Stimulated activated naive CD4-positive, alpha-beta T cell treated with Interleukin-2 at 50 U/mL for 16 hours (primary cell): ENCODE measurements at places on chromosomes 16 and 17.

DNA sequence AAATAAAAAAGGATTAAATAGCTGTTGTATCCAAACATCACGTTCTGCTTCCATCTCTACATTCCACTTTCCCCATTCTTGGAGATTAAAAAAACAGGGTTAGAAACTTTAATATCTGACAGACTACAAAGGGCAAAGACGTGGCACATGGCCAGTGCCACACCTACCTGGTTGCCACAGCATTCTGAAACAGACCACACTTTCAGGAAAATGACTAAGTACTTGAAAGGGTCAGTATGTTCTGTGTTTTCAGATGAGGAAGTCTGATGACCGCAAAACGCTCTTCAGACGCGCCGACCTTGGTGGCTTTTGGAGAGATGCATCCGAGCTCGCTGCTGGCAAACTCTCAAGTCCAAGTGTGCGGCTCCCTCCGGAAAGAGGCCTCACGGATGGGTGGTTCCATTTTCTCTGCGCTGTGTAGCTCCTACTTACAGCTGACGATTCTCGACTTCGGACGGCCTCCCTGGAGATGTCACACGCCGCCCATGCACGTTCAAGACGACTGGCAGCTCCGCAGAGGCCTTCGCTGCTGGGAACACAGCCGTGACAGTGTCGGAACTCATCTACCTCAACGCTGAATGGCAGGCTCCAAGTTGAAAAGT lies 15.5 kb downstream of the MAP1LC3B start:
- DNase-seq: no peak

DNA sequence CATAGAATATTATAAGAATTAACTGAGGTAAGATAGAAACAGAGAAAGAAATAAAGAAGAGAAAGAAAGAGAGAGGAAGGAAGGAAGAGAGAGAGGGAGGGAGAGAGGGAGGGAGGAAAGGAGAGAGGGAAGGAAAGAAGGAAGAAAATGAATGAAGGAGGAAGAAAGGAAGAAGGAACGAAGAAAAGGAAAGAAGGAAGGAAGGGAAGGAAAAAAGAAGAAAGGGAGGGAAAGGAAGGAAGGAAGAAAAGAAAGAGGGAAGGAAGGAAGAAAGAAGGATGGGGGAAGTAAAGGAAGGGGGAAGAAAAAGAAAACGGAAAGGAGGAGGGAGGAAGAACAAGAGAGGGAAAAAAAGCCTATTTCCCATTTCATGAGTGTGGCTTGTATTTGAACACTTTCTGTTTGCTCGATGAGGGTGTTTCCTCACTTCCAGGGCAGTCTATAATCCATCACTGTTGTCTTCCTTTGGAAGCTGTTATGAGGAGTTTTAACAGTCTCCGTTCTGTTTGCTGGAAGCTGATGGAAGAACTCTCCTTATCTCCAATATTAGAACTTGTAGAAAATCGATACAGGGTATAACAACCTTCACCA lies 402.4 kb downstream of the TMEM114 start:
- no peak for DNase-seq

- DNase-seq: no peak
Measured at GRCh38 chr16:3097266-3097665, 1.8 kb downstream of the ZSCAN10 start.

- DNase-seq: peak; percentile 78
Measured at GRCh38 chr17:2244545-2245525, 58.8 kb downstream of the SMG6 start.

DNA sequence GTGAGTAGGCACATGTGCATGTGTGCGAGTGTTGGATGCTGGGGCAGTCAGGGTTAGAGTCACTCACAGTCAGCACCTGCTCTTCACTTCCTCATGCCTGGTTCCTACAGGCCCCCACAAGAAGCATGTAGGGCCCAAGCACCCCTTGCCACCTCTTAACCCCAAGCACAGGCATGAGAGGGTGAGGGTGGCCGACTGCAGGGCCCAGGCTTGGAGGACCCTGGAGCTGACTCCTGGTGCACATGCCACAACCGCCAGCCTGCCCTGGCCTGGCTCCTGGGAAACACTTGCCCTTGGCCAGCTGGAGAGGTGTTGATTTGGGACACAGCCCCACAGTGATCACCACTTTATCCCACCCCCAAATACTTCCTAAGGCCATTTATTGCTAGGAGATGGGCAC lies 16.9 kb upstream of the CDRT15L2 start:
- no peak for DNase-seq

DNA sequence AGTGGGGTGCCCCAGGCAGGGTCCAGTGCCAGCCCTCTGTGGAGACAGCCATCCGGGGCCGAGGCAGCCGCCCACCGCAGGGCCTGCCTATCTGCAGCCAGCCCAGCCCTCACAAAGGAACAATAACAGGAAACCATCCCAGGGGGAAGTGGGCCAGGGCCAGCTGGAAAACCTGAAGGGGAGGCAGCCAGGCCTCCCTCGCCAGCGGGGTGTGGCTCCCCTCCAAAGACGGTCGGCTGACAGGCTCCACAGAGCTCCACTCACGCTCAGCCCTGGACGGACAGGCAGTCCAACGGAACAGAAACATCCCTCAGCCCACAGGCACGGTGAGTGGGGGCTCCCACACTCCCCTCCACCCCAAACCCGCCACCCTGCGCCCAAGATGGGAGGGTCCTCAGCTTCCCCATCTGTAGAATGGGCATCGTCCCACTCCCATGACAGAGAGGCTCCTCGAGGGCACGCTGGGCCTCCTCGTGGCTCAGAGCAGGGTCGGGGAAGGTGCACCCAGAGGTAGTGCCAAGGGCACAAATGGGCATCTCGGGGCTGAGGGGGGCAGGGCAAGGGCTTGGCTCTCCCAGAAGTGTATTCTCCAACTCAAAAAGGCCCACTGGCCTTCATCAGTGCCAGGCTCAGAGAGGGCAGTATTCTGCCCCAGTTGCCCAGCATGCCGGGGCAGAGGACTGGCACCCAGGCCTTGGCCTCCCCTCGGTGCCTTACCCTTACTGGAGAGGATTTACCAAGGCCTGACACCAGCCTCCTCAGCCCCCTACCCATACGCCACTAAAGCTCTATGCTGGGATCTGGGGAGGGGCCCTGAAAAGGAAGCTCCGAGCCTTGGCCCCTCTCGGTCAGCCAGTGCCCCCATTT lies at the start of gene CDH5:
Gene CDH5 (plus strand): TSS at position 259 of the 867 bp plus-strand sequence. CDS start 12,647 bp downstream, outside the sequence.
- DNase-seq: no peak

GRCh38 chr16:62033065-62033464 lies 3.2 kb downstream of the CDH8 start:
- no peak for DNase-seq

GRCh38 chr17:18033442-18034099 lies 5.4 kb downstream of the ATPAF2 start:
- peak; percentile 31 for DNase-seq

GRCh38 chr17:46772475-46773220 lies 45.8 kb downstream of the WNT3 start:
- no peak for DNase-seq

DNA sequence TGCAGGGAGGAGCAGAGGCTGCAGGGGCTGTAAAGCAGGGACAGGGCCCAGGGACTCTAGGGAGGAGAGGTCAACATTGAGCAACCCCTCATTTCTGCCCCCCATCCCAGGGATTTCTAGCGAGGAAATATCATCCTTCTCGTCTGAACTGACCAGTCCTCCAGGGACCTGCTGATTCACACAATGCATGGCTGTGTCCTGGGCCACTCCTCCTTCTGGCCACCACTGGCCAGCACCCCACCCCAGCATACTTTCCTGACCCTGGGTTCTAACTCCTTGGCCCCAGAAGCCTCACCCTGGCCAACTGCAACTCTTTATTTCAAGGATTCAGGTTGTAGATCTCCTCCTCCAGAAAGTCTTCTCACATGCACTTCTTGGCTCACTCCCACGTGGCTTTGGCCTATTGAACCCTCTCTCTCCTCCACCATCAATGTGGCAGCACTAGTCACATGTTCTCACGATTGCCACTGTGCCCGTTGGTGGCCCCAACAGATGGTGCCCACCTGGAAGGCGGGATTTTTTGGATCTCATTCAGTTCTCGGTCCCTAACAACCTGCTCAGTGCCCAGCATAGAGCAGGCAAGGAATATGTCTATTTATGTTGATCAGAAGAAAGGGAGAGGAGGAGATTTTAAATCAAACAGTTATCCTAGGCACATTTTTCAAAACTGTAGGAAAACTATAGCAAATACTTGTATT lies 41.5 kb downstream of the CUEDC1 start:
- no peak for DNase-seq

DNA sequence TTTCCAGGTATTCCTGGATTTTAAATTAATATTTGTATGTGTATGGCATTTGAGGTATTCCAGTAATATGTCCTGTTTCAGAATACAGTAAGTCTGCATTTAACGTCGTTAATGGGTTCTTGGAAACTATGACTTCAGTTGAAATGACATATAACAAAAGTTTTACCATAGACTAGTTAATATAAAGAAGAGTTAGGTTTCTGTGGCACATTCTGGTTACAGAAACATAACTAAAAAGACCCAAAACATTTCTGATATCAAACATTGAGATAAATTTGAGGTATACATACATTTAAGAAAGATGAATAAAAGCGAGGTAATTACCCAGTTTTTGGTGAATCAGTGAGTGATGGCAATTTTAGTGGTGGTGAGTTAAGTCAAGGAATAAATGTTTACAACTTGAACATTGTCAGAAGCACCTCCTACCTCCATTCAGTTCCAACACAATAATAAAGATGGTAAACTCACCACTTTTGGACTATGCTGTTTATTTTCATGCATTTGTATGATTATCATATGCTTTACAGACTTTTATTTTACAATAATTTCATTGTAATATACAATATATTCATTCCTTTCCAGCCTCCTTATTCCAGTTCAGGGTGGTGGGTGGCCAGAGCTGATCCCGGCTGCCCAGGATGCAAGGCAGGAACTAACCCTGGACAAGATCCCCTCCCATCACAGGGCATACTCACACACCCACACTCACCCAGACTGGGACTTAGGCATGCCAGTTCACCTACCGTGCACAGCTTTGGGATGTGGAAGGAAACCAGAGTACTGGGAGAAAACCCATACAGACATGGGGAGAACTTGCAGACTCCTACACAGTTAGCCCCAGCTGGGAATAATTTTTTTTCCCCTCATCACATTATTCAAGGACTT lies 9.7 kb downstream of the LUC7L3 start:
- no peak for DNase-seq

DNA sequence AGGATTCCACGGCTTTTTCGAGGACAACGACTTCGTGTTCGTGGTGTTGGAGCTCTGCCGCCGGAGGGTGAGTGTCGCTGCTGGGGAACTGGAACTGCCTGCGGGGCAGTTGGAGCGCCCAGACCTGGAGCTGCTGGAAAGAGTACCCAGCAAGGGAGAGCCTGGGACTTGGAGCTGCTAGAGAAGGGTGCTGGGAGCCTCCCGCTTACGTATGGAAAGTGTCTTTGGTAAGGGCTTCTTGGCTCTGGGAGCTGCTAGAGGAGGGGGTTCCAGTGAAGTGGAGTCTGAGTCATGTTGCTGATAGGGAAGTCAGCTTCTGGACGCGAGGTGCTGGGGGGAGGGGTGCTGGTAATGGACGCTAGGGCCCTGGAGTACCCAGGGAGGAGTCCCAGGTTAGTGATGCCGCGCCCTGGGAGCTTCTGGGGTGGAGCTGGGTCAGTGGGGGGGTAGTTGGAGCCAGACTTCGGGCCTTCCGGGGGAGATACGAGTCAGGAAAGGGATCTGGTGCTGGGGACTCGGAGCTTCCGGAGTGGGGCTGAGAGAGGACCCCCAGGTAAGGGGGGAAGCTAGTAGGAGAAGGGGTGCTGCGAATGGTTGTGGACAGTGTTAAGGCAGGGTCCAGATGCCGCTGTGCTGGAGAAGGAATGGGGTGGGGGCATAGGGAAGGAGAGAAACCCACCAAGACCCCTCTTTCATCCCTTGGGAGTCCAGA lies 741 bp downstream of the PLK1 start:
- no peak for DNase-seq

DNA sequence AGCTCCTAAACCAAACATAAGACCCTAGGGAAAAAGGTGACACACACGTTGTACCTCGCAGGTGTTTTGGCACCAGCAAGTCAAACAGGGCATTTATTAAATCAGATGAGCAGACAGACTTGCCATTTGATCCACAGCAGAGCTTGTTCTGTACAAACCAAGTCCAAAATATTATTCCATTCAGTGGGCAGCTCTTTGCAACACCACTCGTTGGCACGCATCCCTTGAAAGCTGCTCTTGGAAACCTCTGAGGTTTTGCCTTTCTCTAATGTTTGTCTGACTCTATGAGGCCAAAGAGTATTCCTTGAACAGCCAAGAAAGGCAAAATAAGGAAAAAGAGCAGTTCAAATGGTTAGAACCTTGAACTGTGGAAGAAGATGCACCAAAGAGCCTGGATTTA lies 12.7 kb downstream of the TMEM100 start:
- DNase-seq: no peak

DNA sequence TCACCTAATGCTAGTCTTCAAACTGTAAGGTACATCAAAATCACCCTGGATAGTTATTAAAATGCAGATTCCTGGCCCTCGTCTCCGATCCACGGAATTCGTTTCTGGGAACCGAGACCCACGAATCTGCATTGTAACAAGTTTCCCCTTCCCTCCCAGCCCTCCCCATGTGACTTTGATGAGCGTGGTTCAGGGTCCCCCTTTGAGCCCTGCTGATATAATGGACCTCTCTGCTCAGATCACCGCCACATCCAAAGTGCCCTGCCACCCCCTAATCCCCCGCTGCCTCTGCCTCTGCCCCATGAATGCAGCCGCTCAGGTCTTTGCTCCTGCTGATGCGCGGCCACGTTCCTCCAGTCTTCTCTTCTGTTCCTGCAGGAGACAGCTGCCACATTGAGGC lies 283.1 kb downstream of the SNX29 start:
- DNase-seq: no peak

DNA sequence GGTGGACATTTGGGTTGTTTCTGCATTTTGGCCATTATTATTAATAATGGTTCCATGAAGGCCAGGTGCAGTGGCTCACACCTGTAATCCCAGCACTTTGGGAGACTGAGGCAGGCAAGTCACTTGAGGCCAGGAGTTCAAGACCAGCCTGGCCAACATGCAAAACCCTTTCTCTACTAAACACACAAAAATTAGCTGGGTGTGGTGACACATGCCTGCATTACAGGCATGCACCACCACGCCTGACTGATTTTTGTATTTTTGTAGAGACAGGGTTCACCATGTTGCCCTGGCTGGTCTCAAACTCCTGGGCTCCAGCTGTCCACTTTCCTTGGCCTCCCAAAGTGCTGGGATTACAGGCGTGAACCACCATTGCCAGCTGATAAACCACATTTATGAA lies 58.5 kb downstream of the TNFRSF13B start:
- no peak for DNase-seq

- no peak for DNase-seq
Measured at GRCh38 chr16:85677383-85677967, 11.3 kb downstream of the GINS2 start.

DNA sequence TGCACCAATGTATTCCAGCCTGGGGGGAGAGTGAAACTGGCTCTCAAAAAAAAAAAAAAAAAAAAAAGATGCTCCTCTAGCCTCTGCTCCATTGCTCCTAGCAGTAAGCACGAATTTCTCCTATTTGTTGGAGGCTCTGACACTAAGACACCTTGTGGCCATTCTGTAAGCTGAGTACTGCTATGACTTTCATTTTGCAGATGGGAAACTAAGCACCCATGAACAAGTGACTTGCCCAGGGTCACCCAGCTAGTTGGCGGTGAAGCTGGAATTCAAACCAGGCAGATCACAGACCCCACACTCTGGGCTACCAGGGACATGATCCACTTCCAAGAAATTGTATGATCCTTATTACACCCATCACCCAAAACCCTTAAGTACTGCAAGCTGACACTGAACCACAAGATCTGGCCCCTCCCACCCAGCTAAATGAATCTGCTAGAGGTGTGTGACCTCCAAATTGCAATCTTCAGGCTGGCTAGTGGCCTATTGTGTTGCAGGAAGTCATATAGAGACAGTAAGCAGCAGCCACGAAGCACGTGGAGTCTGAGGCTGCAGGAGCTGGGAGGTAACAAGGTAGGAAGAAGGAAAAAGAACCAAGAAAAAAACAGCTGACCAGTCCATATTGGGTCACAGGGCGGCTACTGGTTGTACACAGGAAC lies 209.4 kb downstream of the XYLT1 start:
- no peak for DNase-seq
